ENCODE measurements at places on chromosomes 7 and 10. TPM values are rescaled to one million over a fixed set of nuclear protein-coding genes. Genes with fewer than 3 reads are reported as not detected.

CRYGN gene
- total RNA-seq = 1.4 TPM

DCLRE1A gene
- 15.7 TPM for total RNA-seq

PTPRE gene
- 30.9 TPM for total RNA-seq

- H3K27ac ChIP-seq = no peak overlapping the region
- H3K4me1 ChIP-seq = no peaks in the 10 kb centered on the region
- DNase-seq = no peak
Observed at GRCh38 chr7:28293527-28293835, 112.9 kb upstream of the JAZF1 start.

GRCh38 chr10:33333260-33334101, 986 bp downstream of the NRP1 start:
- DNase-seq = peak; percentile 11
- peaks cover 24% of the 10 kb centered on the region for H3K4me1 ChIP-seq
- peak overlapping the region; percentile 87 for H3K27ac ChIP-seq
- peak overlapping the region; percentile 69 for H3K4me3 ChIP-seq
- H3K27me3 ChIP-seq = peaks cover 7% of the 10 kb centered on the region

- H3K27ac ChIP-seq = no peak overlapping the region
- H3K4me3 ChIP-seq = no peak overlapping the region
- H3K4me1 ChIP-seq = peaks cover under 1% of the 10 kb centered on the region
- no peak for DNase-seq
- H3K36me3 ChIP-seq = no peaks in the 10 kb centered on the region
Observed at GRCh38 chr10:11699550-11700097, 42.6 kb upstream of the ECHDC3 start.

PROSER2 gene
- 5.0 TPM for total RNA-seq

- DNase-seq = peak; percentile 54
- H3K27me3 ChIP-seq = no peaks in the 10 kb centered on the region
- H3K36me3 ChIP-seq = peaks cover 97% of the 10 kb centered on the region
- peaks cover 80% of the 10 kb centered on the region for H3K4me1 ChIP-seq
Observed at GRCh38 chr7:151137076-151137675, 30.3 kb downstream of the GBX1 start.

- no peak overlapping the region for H3K4me3 ChIP-seq
- no peak overlapping the region for H3K27ac ChIP-seq
- DNase-seq = no peak
- H3K27me3 ChIP-seq = no peaks in the 10 kb centered on the region
Observed at GRCh38 chr10:105468759-105469158, 827.7 kb downstream of the SORCS3 start.

- no peaks in the 10 kb centered on the region for H3K4me1 ChIP-seq
- peaks cover 16% of the 10 kb centered on the region for H3K36me3 ChIP-seq
- H3K27me3 ChIP-seq = no peaks in the 10 kb centered on the region
- no peak overlapping the region for H3K4me3 ChIP-seq
- no peak for DNase-seq
- no peak overlapping the region for H3K27ac ChIP-seq
Observed at GRCh38 chr10:119859420-119860258, 13.0 kb downstream of the MCMBP start.

GRCh38 chr7:23443974-23444373, 26.3 kb downstream of the IGF2BP3 start:
- no peaks in the 10 kb centered on the region for H3K4me1 ChIP-seq
- no peak overlapping the region for H3K4me3 ChIP-seq
- no peaks in the 10 kb centered on the region for H3K27me3 ChIP-seq
- peaks cover 3% of the 10 kb centered on the region for H3K36me3 ChIP-seq

TMEM213 gene
- not detected for total RNA-seq

DNA sequence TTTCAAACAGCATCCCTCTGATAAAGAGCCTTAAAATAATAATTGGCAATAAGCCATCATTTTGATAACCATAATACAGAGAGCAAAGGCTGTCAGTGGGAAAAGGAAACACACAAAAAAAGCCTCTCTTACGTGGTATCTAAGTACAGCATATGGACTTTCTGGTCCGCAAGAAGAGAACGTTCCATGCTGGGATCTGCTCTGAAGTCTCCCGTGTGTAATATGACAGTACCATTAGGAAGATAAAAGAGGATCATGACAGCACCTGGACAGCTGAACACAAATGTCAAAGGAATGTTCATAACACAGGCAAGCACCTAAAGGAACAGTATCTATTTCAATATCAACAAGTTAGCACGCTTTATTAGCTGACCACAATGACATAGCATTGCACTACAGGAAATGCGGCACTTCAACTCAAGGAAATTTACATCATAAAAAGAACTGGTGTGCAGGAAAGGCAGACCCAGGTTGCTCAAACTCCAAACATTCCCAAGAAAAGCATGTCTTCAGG, 9.9 kb downstream of the DCLRE1A start:
- H3K4me1 ChIP-seq = no peaks in the 10 kb centered on the region
- no peak overlapping the region for H3K4me3 ChIP-seq
- no peak for DNase-seq
- no peaks in the 10 kb centered on the region for H3K36me3 ChIP-seq
- H3K27ac ChIP-seq = no peak overlapping the region

- no peaks in the 10 kb centered on the region for H3K4me1 ChIP-seq
- no peak overlapping the region for H3K4me3 ChIP-seq
- H3K36me3 ChIP-seq = no peaks in the 10 kb centered on the region
- no peak overlapping the region for H3K27ac ChIP-seq
Observed at GRCh38 chr7:85201209-85201608, 14.4 kb upstream of the SEMA3D start.

Measured in spinal cord (tissue), 10 donors.